ENCODE measurements at places on chromosomes 5 and 9. TPM values are rescaled to one million over a fixed set of nuclear protein-coding genes. Genes with fewer than 3 reads are reported as not detected.

DMRT1 gene
- not detected for total RNA-seq

CARTPT gene
- 4.4 TPM for total RNA-seq

LAMC3 gene
- 6.6 TPM for total RNA-seq

PDGFRB gene
- total RNA-seq, result 20.2 TPM

DNA sequence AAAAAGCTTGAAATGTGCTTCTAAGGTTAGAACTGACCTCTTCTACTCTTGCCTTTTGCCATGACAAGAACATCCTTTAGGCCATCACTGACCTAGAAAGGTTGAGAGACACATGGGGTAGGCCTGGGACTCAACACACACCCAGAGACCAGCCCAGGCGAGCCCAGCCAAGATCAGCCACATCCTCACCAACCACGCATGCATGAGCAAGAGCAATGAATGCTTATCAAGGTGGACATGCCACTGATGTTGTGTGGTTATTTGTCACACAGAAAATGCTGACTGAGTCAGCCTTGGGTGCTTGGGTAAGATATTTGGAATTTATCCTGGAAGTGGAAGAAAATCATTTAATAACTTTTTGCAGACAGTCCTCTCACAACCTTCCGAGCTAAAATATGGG lies 39.4 kb downstream of the SMIM23 start:
- DNase-seq, result no peak

- no peak for DNase-seq
These were observed 1.2 kb downstream of the HOMER1 start for GRCh38 chr5:79512471-79513307.

- no peak for DNase-seq
These were observed 81.5 kb downstream of the AMBP start for GRCh38 chr9:113996531-113997001.

DNA sequence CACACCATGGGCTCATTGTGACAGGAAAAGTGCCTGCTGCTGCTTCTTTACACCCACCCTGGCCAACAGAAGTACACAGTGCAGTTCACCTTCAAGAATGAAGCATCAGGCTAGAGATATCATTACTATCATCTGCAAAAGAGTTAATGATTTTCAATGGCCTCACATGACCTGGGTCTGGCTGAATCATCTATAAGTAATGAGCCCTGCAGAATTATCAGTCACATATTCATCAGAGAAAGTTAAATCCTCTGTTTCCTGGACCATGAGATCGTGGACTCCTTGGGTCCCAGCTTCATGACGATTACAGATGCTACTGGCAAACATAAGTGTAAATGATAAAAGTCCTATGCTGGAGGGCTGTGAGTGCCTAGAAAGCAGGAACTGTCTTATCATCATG lies 8.3 kb downstream of the BAG1 start:
- DNase-seq, result no peak

- DNase-seq, result no peak
These were observed 157.3 kb downstream of the RXRA start for GRCh38 chr9:134483361-134484184.

DNA sequence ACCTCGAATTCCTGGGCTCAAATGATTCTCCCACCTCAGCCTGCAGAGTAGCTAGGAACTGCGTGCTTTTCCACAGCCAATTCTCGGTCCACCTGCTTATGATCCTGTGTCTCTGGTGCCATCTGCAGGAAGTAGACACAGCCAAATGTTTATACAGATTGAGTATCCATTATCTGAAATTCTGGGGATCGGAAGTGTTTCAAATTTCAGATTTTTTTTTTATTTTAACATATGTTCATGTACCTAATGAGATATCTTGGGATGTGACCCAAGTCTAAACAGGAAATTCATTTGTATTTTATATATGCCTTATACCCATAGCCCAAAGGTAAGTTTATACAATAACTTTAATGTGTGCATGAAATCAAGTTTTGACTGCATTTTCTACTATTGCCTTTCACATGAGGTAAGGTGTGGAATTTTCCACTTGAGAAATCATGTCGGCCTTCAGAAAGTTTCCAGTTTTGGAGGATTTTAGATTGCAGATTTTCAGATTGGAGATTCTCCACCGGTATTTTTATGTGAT lies 89.5 kb downstream of the ESM1 start:
- no peak for DNase-seq

DNA sequence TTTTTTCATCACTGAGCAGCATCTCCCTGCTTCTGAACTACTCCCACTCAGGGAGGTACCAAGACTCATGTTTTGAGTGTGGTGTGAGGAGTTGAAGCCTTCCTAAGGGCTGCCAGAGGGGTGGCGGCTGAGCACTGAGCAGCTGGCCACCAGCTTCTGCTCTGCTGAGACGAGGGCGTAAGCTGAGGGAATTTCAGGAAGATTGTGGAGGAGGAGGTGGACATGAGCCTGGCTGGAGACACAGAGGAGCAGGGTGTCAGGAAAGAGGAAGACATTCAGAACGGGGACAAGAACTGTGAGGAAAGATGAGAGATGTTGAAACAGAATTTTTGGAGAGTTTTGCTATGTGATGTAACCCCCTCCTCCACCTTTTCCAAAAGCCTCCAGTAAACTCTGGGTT lies 7.8 kb downstream of the LCP2 start:
- DNase-seq, result no peak

- DNase-seq, result no peak
These were observed 386.5 kb upstream of the RFX3 start for GRCh38 chr9:3912280-3912679.

Data from transverse colon (tissue), 4 donors.